ENCODE measurements at places on chromosomes 7 and 10.

DNA sequence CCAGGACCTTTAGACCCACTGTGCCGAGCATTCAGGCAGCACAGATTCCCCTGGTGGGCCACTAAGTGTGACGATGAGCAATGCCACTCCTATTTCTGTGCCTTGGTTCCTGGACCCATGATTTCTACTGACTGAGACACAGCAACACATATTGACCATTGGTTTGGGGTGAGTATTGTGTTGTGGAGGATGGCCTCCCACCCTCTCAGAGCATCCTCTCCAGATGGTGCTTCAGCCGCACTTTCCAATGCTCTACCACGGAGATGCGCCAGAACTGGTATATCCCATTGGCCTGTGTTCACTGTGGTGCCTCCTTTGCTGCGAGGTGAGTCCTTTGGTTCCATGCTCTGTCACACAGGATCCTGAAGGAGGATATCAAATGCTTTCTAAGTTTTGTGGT lies 10.1 kb upstream of the GDF10 start:
- no peak for DNase-seq

DNA sequence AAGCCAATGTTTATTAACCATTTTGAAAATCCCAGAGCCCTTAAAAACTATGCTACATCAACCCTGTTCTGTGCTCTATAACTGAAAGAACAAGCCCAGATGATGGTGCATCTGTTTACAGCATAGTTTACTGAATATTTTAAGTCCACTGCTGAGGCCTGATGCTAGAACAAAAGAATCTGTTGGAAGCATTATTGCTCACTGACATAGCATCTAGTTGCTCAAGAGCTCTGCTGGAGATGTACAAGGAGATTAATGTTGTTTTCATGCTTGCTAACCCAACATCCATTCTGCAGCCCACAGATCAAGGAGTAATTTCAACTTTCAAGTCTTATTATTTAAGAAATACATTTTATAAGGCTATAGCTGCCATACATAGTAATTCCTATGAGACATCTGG lies 181.3 kb upstream of the FEZF1 start:
- no peak for DNase-seq

- no peak for DNase-seq
Measured at GRCh38 chr10:101683276-101683675, 11.7 kb downstream of the FBXW4 start.

GRCh38 chr7:51316666-51317581 lies at the start of gene COBL:
COBL (minus strand) TSS chr7:51316809; CDS start chr7:51316633, 176 bp downstream.
- DNase-seq: no peak

DNA sequence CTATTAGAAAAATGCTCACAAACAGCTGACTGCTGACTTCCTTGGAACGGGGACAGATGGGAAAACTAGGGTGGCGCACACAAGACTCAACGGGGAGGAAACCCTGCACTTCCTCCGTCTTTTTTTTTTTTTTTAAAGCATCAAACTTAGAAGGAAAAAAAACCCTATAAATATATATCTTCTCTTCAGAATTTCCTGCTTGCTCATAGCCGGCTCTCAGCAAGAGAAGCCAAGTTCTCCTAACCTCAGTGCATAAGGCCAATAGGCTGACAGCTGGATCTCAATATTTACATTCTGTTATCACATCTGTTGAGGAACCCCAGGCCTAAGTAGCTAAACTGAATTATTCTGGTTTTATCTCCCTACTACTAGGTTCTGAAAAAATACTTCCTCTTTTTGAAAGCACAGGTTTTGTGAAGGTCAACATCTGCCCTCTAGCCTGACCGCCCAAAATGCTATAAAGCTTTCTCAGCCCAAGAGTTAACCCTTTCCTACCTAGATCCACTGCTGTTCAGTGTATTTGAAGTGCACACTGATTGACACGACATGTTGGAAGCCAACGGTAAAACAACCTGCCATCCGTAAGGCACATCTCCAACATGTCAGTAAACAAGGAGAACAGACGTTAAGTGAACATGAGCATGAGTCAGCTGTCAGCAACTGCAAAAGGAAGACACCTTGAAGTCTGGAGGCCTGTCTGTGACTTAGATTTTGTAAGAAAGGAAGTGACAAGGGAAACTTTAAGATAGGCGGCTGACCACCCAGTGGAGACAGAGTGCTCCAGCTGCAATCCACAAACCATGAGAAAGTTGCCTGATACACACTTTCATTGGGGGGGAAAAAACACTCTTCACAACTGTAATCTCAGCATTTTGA lies 83.8 kb downstream of the EBLN1 start:
- no peak for DNase-seq
